ENCODE measurements at places on chromosomes 3 and 15. TPM values are rescaled to one million over a fixed set of nuclear protein-coding genes. Genes with fewer than 3 reads are reported as not detected.

The PDE12 gene
- total RNA-seq = 17.5 TPM

The ERICH6 gene
- under 0.01 TPM for total RNA-seq

The ATP10A gene
- total RNA-seq = 0.82 TPM

The UCN2 gene
- total RNA-seq = not detected

The SLC12A1 gene
- 1.6 TPM for total RNA-seq

The ERC2 gene
- 77.9 TPM for total RNA-seq

The SEC11A gene
- total RNA-seq = 79.5 TPM

The CASR gene
- not detected for total RNA-seq

The MOBP gene
- 0.41 TPM for total RNA-seq

The DENND4A gene
- 87.2 TPM for total RNA-seq

The SEMA3B gene
- total RNA-seq = 2.4 TPM

All from frontal cortex (tissue), 4 donors.